ENCODE measurements at places on chromosomes 3 and 15.

- no peak for DNase-seq
These were observed 36.2 kb downstream of the FAM174B start for GRCh38 chr15:92619145-92620101.

- no peak for DNase-seq
These were observed 257.6 kb upstream of the TLE3 start for GRCh38 chr15:70355275-70355795.

GRCh38 chr3:71215351-71215750, 368.2 kb downstream of the FOXP1 start:
- no peak for DNase-seq

DNA sequence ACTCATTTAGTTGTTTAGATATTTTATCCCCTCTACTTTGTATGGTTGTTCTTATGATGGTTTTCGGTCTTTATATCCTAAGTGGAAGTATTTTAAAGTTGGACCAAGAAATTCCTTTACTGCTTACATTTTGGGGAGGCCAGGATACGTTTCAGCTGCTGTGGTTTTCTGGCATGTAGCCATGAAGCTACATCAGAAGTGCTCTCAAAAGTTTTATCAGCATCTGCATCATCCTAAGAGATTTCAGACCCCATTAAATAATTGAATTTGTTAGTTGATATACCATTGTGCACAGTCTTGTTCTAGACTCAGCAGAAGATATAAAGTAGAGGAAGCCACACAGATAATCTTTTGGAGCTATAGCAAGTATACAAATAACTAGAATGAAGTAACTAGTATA, 50.1 kb upstream of the SKOR1 start:
- DNase-seq: no peak

GRCh38 chr3:17040322-17040989, 155.7 kb downstream of the PLCL2 start:
- no peak for DNase-seq

DNA sequence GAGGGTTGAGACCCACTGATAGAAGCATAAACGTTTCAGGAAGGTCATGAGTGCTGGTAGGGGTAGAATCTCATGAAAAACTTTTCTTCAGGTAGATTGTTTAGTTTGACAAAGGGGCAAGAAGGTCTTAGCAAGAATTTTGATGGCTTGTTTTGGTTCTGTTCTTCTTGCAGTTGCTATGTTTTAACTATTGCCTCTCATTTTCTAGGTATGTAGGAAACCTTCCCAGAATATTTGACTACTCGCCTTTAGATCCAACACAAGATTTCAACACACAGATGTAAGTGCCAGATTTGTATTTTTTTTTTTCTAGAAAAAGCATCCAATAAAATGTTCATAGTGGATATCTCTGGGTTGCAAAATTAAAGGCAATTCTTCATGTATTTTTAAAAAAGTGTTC, 77.1 kb downstream of the USP13 start:
- DNase-seq: no peak

DNA sequence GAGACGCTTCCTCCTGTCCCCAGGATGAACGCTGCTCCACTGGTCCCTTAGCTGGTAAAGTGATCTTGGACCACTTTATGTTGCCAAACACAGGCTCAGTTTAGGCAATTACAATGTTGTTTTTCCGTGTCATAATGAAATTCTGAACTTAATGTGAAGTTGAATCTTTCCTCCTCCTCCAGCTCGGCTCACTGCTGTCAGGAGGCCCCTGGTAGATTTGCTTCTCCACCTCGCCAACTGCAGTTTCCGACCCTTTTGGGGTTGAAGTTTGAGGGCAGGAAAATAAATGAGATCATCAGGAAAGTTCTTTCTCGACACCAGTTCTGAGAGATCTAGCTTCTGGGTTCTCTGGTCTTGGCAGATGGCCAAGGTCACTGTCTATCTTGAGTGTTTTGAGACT, 27.8 kb downstream of the CFAP161 start:
- DNase-seq: no peak

DNA sequence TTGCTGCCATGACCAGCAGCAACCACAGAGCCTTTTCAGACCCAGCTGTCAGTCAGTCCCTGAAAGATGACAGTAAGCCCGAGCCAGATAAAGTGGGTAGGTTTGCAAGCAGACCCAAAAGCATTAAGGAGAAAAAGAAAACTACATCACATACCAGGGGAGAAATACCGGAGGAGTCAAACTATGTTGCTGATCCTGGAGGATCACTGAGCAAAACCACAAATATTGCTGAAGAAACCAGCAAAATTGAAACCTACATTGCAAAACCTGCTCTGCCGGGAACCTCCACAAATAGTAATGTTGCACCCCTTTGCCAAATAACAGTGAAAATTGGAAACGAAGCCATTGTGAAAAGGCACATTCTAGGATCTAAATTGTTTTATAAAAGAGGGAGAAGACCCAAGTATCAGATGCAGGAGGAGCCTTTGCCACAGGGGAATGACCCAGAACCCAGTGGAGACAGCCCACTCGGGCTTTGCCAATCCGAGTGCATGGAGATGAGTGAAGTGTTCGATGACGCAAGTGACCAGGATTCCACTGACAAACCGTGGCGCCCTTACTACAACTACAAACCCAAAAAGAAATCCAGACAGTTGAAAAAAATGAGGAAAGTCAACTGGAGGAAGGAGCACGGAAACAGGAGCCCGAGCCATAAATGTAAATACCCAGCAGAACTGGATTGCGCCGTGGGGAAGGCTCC, 42.1 kb upstream of the RASA2 start:
- no peak for DNase-seq

GRCh38 chr3:14812196-14812790, 6.5 kb upstream of the FGD5 start:
- DNase-seq: no peak

DNA sequence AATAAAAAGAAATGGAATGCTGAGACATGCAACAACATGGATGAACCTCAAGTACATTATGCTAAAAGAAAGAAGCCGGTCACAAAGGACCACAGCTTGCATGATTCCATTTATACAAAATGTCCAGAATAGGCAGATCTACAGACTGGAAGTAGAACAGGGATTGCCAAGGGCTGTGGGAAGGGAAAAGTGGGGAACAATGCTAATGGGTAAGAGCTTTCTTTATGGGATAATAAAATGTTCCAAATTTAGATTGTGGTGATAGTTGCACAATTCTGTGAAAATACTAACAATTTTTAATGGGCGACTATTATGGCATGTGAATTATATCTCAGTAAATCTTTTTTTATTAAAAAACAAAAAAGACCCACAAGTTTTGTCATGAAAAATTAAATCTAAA, 106.2 kb downstream of the TMCO5A start:
- DNase-seq: no peak

- DNase-seq: no peak
These were observed 13.8 kb downstream of the FOXL2 start for GRCh38 chr3:138933068-138933668.

GRCh38 chr3:65531499-65531898, 507.2 kb downstream of the MAGI1 start:
- no peak for DNase-seq

GRCh38 chr3:61664105-61664482, 102.7 kb downstream of the PTPRG start:
- DNase-seq: no peak

DNA sequence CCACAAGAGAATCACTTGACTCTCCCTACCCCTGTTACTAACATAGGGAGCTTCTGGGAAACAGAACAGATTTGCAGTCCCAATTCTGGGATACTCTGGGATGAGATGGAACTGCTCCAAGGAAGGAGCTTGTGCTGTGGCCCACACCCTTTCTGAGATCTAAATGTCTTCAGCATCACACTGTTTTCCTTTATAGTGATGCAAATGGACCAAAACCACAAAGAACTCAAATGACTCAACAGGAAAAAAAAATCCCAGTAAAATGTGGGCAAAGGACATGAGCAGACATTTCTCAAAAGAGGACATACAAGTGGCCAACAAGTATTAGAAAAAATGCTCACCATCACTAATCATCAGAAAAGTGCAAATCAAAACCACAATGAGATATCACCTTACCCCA, 155.6 kb downstream of the NECTIN3 start:
- no peak for DNase-seq

- no peak for DNase-seq
These were observed 43.6 kb upstream of the KLF13 start for GRCh38 chr15:31283043-31283442.

DNA sequence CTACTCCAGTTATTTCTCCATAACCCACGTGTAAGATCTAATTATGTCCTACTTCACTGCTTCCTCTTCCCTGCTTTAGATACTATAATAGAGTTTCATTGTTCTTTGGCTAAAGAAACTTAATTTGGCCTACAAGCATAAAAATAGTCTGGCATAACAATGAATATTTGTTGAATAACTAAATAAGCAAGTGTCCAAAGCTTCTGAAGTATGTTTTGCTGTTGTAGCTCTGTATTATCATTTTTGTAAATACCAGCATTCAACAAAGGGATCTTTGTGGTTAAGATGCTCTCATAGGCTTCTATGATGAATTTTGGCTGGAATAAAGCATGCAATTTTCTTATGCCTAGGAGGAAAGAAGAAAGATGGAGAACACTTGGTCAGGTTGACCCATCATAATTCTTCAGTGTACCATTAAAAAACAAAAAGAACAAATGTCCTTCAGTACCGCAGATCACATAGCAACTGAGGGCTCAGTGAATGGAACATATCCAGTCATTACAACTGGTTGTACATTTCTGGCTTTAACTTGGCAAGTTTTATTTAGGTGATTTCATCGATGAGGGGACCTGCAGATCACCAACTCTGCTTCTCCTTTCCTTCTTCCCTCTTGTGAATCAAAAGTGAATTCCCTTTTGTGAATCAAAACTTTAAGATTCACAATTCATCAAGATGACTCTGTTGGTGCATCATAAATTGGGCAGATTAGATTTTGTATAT, 465.9 kb upstream of the TGFBR2 start:
- DNase-seq: no peak

- DNase-seq: no peak
These were observed 106.2 kb downstream of the TLE3 start for GRCh38 chr15:69991551-69991980.

DNA sequence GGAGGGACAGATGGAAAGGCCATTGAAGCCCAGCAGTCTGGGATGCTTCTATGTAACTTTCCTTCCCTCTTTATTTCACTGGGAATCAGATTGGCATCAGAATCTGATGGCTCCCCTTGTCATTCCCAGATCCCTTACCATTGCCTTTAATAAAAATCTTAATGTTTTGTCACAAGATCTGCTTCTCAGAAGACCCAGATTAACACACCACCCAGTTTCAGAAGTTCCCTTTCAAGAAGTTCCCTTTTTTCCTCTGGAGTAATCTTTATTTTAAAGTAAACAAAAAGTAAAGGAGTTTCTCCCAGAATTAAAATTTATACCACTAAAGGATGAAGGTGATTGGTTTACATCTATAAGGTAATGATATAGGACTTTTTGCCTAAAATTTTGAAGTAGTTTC, 76.4 kb downstream of the UBR1 start:
- no peak for DNase-seq

Measured in GM18507 (cell line).